Activated CD4-positive, alpha-beta T cell treated with anti-CD3 and anti-CD28 coated beads, Interleukin-2, Interleukin-6, amounts not matched to agents 100 ng/mL and 50 ng/mL, durations not matched to agents 16 hours and 8 hours (primary cell): ENCODE measurements at places on chromosomes 12 and 14.

DNA sequence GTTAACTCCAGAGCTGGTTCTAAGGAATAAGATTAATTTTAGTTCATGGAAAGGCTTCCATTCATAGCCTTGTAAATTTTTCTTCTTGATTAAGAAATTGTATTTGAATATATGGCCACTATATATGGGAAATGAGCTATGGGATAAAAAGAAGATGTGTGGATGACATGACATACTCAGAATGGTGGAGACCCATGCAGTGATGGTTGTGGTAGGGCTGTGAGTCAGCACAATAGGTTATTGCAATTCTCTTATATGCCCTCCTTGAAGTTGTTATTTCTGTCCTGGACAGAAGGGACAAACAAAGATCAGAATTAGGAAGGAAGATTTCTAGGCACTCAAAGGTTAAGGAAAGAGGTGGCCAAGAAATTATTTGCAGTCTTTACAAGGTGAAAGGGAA is 21.5 kb downstream of the RASSF9 start:
- DNase-seq: no peak

- no peak for DNase-seq
Observed at GRCh38 chr12:6284273-6284672, 26.2 kb upstream of the PLEKHG6 start.

GRCh38 chr12:71787580-71787979 is 32.9 kb downstream of the RAB21 start:
- no peak for DNase-seq

- peak; percentile 60 for DNase-seq
Observed at GRCh38 chr12:1093166-1093751, 102.2 kb downstream of the ERC1 start.

GRCh38 chr12:103182299-103182698 is 224.8 kb downstream of the ASCL1 start:
- no peak for DNase-seq

GRCh38 chr14:97687944-97688630 is 890.9 kb downstream of the VRK1 start:
- no peak for DNase-seq

- DNase-seq: no peak
Observed at GRCh38 chr14:23380197-23380914, 3.5 kb downstream of the CMTM5 start.

- DNase-seq: no peak
Observed at GRCh38 chr12:41034686-41035085, 153.4 kb upstream of the PDZRN4 start.
